ENCODE measurements at places on chromosomes 11 and 22.
A peak's percentile ranks its signal among the peaks of the same experiment; 100 is the strongest.

- no peak for DNase-seq
Observed at GRCh38 chr11:123616505-123617198, 37.8 kb downstream of the SCN3B start.

GRCh38 chr22:27896245-27896644 is 22.8 kb downstream of the PITPNB start:
- DNase-seq: no peak

DNA sequence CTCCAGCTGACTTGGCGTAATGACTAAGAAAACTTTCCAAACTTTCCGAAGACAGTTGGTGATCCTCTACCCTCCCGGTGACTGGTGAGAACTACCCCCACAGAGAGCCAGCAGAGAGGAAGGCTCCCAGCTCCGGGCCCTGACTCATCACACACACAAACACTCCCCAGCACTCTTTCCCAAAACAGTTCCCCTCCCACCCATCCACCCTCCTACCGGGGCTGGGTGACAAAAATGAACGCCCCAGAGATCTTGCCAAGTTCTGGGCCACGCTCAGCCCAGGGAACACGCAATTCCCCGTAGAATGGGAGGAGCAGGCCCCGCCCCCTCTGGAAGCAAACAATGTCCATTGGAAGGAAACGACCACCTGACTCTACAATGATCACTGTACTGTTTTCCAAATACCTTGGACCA is 21.3 kb upstream of the JAM3 start:
- peak; percentile 41 for DNase-seq

DNA sequence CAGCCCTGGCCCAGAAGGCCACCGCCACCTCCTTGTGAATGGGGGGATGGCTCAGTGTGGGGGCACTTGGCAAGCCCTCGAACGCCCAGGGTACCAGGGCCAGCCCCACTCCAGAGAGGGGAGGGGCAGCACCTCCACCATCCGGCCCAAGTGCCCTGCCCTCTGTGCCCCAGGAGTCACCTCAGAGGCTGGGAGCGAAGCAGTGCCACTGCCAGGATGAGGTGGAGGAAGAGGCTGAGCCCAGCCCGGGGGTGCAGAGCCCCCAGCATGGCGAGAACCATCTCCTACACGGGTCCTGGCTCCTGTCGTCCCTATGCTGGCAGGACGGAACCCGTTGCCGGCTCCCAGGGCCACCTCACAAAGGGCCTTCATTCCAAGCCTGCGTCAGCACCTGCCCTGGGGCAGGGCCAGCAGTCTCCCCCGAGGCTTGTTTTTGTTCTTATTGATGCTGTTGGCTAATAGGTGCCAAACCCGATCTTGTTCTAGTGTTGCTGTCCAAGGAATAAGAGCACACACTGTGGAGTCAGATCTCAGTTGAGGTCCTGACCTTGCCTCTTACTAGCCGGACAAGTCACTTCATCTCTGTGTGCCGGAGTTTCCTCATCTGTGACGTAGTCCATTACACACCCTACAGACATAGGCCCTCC is at the start of gene FREY1:
Gene FREY1 (minus strand): TSS at position 307 of the 647 bp plus-strand sequence. CDS start 26 bp downstream, at position 281.
- DNase-seq: no peak

GRCh38 chr11:68673306-68673945 is 10.9 kb upstream of the GAL start:
- no peak for DNase-seq

DNA sequence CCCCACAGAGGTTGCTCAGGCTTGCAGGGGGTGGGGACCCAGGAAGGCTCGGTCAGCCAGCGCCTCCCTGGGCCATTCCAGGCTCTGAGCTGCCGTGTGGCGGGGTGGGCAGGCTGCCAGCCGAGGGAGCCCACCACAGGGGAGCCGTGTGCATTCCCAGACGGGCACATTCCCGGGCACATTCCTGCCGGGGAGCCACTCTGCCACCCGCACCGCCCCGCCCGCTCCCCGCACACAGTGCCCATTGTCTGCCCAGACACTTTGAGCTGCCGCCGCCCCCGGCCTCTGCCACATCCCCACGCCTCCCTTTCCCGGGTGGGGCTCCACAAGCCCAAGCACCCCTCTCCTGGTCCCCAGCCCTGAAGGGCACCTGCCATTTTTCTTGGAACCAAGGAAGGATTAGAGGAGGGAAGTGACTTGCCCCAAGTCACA is 27.4 kb downstream of the RPL3 start:
- no peak for DNase-seq

DNA sequence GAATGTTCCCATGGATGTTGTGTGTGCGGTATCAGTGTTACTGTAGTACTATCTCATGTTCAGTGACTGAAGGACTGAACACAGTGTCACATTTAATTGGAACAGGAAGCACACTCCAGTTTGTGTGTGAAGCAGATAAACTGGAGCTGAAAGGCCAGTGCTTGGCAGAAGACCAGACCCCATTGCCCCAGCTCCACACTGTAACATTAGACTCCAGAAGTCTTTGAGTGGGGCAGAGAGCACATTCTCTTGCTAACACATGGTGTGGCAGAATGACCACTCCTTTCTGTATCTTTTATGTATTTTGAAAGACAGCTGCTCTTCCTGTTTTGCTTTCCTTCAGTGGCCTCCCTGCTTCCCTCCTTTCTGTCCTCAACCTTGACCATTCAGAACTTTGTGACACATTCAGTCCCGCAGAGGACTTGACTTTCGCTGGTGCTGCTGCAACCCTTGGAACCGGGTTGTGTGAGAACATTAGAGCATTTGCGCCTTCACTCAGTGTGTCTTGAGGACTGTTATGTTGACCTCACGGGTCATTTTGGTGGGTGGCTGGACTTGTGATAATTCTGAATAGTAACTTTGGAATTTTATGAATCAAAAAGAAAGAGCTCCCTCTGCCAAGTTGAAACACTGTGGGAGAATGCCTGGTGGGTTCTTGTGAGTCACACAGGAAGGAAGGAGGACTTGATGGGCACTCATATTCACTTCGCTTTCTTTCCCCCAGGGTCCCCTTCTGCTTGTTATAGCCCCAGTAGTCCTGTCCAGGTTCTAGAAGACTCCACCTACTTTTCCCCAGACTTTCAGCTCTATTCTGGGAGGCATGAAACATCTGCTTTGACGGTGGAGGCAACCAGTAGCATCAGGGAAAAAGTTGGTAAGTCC is 26.4 kb downstream of the AMOTL1 start:
- DNase-seq: no peak

GRCh38 chr11:10752061-10752460 is 1.0 kb downstream of the CTR9 start:
- DNase-seq: no peak

DNA sequence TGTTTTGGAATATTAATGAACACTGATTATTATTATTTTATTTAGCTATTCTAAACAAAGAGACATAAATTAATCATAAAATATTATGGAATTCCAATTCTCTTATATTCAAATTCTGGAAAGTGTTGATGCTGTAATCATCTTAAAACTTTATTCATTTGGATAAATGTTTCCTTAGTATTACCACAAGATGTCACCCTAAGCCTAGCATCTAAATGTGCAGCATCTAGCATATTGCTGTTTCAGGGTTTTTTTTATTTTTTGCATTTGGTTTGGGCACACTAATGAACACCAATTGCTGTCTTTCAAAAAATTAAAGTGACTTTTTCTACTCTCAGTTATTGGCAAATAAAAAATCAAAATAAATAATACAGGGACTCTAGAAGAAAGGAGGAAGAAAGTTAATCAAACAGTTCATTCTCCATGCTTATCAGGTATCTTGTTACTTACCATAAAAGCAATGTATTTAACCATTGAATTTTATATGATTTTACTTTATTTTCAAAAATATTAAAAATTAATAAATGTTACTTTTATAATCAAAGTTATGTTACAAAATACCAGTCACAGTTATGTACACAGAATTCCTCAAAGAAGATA is 31.8 kb downstream of the DLG2 start:
- peak; percentile 44 for DNase-seq

- no peak for DNase-seq
Observed at GRCh38 chr11:131178020-131178419, 192.4 kb upstream of the NTM start.

GRCh38 chr11:94832604-94833235 is 64.6 kb downstream of the AMOTL1 start:
- no peak for DNase-seq

- DNase-seq: no peak
Observed at GRCh38 chr11:104053743-104054478, 17.5 kb downstream of the DDI1 start.

- no peak for DNase-seq
Observed at GRCh38 chr11:60242740-60243239, at the start of gene MS4A4E. MS4A4E (minus strand) TSS chr11:60243137; CDS start chr11:60230055, 13,082 bp downstream.

DNA sequence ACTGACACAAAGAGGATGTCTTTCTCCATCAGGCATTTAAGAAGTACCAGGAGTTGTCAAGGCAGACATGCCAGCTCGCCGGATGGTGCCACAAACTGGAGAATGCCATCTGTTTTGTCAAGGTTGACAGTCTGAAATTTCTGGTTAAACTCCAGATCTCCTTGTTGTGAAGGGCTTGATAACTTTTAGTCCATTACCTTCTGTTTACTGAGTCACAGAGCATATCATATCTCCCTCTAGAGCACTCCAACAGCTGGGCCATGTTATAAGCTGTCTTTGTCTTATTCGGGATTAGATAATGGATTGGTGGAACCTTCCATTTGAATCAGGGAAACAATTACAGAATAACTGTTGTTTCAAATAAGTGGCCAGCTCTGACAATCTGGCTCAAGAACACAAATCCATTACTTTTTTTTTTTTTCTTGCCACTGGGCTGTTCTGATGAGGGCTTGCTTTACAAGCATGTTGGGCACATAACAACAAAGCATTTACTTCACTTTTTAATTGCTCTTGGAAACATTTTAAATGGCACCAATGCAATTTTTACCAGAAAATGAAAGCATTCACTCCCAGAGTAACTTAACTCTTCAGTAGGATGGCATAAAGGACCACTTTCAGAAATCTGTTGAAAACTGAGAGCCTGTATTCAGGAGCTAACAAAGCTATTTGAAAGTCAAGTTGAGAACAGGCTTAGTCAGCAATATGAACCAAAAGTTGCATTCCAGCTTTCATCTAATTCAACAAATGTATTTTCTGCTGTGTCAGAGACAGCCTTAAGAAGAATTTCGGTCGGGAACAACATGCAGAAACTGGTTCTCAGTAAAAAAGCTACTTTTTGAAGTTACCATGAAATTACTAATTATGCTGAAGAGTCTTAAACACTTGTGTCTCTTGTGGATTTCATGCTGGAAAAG is 227.6 kb upstream of the PITPNB start:
- no peak for DNase-seq

DNA sequence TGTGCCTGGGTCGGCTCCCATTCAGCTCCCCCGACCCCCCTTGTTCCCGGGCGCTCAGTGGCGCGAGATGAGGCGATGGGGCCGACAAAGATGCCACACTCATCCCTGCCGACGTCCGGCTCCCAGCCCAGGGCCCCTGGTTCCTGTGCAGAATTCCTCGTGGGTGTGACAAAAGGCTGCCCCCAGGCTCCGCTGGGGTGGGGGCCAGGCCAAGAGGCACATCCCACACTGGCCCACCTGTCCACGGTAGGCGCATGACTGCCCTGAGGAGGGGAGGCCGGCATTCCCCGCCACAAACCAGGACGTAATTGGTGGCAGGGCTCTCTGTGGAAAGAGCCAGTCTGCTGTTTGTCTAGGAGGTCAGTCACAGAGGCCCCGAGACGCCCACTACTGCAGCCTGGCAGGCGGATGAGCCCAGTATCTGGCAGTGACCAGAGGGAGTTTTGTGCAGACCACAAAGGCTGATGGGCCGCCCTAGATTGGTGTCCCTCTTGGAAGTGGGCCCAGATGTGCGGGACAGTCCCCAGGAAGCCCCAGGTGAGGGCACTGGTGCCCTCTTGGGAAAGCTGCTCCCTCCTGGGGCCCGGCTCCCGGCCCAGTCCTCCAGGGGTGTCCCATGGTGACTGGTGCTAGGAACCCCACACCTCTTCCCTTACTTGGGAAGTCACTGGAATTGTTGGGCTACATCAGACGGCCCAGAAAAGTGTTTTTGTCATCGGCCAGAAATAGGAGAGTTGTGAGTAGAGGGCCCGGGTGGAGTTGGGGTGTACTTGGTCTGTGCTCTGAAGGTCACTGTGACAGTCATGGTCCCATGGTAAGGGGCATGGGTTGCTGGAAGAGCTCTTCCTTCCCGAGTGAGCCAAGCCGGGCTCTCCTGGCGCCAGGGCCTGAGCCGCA is 5.8 kb downstream of the CCND1 start:
- DNase-seq: no peak

DNA sequence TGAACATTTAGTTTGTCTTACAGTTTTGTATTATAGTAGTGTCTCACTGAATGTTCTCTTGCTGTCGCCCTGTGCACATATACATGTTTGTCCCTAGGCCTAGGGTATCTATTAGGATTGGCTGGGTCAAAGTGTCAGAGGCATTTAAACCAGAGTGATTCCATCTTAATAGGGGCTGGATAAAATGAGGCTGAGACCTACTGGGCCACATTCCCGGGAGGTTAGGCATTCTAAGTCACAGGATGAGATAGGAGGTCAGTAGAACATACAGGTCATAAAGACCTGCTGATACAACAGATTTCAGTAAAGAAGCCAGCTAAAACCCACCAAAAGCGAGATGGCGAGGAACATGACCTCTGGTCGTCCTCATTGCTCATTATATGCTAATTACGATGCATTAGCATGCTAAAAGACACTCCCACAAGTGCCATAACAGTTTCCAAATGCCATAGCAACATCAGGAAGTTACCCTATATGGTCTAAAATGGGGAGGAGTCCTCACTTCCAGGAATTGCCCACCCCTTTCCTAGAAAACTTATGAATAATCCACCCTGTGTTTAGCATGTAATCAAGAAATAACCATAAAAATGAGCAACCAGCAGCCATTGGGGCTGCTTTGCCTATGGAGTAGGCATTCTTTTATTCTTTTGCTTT is 82.6 kb downstream of the LDLRAD3 start:
- DNase-seq: no peak

DNA sequence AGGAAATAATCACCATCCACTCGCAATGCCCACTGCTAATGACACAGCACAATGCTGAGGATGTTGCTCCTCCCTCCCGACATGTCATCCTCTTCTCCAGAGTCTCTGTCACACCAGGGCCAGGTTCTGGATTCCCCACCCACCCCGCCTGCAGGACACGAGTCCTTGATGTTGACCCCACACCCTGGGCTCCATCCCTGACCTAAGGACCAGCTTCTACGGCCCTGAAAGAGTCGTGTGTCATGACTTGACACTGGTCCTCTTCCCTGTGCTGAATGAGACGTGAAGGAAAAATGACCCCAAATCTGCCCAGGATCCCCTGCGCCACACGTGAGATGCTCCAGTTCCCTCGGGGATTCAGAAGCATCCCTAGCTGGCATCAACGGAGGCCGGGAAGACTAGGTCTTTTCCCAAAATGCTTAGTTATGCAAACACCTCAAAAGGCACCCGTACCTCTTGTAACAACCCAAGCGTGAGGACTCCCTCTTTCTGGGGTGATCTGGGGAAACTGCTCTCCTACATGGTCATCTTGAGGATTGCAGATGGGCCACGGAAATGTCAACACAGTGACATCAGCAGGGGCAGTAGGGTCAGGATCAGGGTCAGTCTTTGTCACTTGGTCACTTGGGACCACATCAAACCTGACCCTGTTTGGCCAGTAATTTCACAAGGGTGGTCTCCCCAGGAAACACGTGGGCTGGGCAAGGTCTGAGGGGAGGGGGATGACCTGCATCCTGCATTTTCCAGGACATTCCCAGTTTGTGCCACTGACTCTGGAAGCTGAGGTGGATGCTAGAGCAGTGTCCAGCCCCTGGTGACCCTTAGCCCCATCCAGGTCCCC is 42.0 kb downstream of the IGLL5 start:
- no peak for DNase-seq

Measured in SHP77 (cell line).